ENCODE measurements at places on chromosomes 6 and 20. TPM values are rescaled to one million over a fixed set of nuclear protein-coding genes. Genes with fewer than 3 reads are reported as not detected.

CLDN20 gene
- 0.34 TPM for total RNA-seq

CPXM1 gene
- 1.3 TPM for total RNA-seq

FOXO3 gene
- total RNA-seq, result 119 TPM

SNX14 gene
- 61.3 TPM for total RNA-seq

PTCHD4 gene
- total RNA-seq, result not detected

PTGIS gene
- total RNA-seq, result 13.3 TPM

TBC1D32 gene
- 7.9 TPM for total RNA-seq

OCSTAMP gene
- not detected for total RNA-seq

HLA-DOB gene
- 1.7 TPM for total RNA-seq

HLA-DQB1 gene
- total RNA-seq, result 0.44 TPM

MUC21 gene
- not detected for total RNA-seq

LY6G6F gene
- not detected for total RNA-seq

CLPSL2 gene
- not detected for total RNA-seq

AGER gene
- 1.3 TPM for total RNA-seq

POFUT1 gene
- total RNA-seq, result 29.7 TPM

FAM83B gene
- total RNA-seq, result 116 TPM

PLA2G7 gene
- 7.1 TPM for total RNA-seq

SNPH gene
- 1.8 TPM for total RNA-seq

ZNF512B gene
- 16.6 TPM for total RNA-seq

CABLES2 gene
- total RNA-seq, result 3.9 TPM

SLC4A11 gene
- total RNA-seq, result 4.5 TPM

IMPG1 gene
- not detected for total RNA-seq

SAMD10 gene
- 10.0 TPM for total RNA-seq

SMLR1 gene
- not detected for total RNA-seq

PPP1R3D gene
- total RNA-seq, result 20.0 TPM

HTR1E gene
- total RNA-seq, result not detected

ABHD16B gene
- not detected for total RNA-seq

GSTA1 gene
- not detected for total RNA-seq

SOX18 gene
- total RNA-seq, result 1.1 TPM

SIRPA gene
- total RNA-seq, result 47.3 TPM

CENPQ gene
- 2.5 TPM for total RNA-seq

RAB32 gene
- 17.7 TPM for total RNA-seq

TCP11 gene
- not detected for total RNA-seq

RING1 gene
- total RNA-seq, result 12.4 TPM

APOM gene
- 1.7 TPM for total RNA-seq

EPPIN gene
- total RNA-seq, result not detected
